ENCODE measurements at places on chromosomes 13 and 19. TPM values are rescaled to one million over a fixed set of nuclear protein-coding genes. Genes with fewer than 3 reads are reported as not detected.

LYPD5 gene
- 0.47 TPM for total RNA-seq

PGLYRP2 gene
- not detected for total RNA-seq

WDR88 gene
- total RNA-seq = not detected

PLA2G4C gene
- total RNA-seq = 1.1 TPM

SYT5 gene
- total RNA-seq = not detected

COL4A2 gene
- 54.6 TPM for total RNA-seq

RNASEH2A gene
- 16.7 TPM for total RNA-seq

ZGLP1 gene
- 3.8 TPM for total RNA-seq

KISS1R gene
- total RNA-seq = not detected

RASGRP4 gene
- not detected for total RNA-seq

ANKLE1 gene
- 1.0 TPM for total RNA-seq

CBLC gene
- 14.6 TPM for total RNA-seq

BSPH1 gene
- total RNA-seq = not detected

PCP2 gene
- not detected for total RNA-seq

KLK7 gene
- total RNA-seq = not detected

TLE6 gene
- 0.89 TPM for total RNA-seq

LRRC4B gene
- total RNA-seq = not detected
